ENCODE measurements at places on chromosomes 11 and 22.

DNA sequence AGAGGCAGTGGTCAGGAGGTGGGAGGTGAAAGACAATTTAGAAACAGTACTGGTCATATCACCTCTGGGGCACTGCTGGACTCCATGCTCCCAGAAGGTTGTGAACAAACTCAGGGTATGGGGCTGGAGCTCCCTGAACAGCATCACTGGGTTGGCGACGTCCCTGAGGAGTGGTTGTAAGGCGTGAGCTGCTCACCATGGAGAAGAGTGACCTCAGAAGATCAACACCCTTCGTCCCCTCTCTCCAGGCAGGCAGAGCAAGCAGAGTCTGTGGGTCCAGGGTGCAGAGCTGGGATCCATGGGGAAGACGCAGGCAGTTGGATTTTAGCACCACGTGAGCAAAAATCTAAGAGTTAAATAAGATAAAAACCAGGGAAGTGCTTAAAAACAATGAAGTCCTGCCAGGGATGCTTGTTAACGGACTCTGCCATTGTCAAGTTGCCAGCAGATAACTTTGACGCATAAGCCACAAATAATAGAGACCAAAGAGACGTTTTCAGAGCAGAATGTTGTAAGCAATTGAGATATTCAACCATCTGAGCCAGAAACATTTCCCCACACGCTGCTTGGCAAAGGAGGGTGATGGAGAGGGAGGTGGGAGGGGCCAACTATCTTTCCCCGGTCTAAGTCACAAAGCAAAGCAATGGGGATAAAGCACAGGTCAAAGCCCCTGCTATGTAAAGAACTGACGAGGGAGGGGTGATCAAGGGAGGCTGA, 13.6 kb downstream of the PNPLA5 start:
- DNase-seq, result no peak

DNA sequence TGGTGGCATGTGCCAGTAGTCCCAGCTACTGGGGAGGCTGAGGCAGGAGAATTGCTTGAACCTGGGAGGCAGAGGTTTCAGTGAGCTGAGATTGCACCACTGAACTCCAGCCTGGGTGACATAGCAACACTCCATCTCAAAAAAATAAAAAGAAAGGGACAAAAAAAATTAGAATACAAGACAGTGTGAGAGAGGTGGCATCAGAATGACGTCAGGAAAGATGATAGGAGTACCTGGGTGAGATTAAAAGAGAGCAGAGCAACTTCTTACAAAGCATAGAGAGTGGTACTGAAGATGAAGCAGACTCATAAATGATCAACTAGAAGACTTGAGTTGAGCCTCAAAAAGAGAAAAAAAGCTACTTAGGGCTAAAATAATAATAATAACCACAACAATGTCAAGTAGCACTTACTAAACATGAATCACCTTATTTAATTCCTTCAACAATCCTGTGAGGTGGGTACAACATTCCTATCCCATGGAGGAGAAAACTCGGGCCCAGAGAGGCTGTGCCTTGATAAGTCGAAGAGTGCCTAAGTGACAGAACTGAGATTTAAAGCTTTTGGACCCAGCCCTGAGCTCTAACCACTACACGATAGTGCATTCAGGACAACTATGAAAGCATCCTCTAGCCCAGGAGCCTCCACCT, 5.2 kb upstream of the SLN start:
- DNase-seq, result no peak

DNA sequence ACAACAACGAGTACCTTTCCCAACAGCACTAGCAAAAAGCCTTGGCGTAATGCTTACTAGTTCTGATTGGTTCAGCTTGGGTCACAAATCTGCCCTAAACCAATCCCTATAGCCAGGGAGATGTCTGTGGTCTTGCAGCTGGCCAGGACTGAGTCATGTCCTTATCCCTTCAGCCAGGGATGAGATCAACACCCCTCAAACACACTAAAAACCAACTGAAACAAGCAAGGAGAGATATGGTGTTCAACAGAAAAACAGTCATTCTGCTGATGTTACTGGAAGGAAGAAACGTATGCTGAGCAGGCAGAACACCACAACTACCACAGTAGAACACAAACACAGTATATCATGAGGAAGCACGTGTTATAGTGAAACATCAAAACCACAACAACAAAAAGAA, 375.6 kb downstream of the LARGE1 start:
- no peak for DNase-seq

GRCh38 chr11:80317612-80318011, 876.8 kb upstream of the TENM4 start:
- no peak for DNase-seq

- no peak for DNase-seq
Measured at GRCh38 chr11:770642-771616, 6.4 kb downstream of the GATD1 start.

Data from NCI-H1048 (cell line).